NCI-H146 (cell line): ENCODE measurements at places on chromosomes 13 and 19.

GRCh38 chr13:102907016-102907756 lies 61.4 kb downstream of the ERCC5 start:
- DNase-seq: no peak

DNA sequence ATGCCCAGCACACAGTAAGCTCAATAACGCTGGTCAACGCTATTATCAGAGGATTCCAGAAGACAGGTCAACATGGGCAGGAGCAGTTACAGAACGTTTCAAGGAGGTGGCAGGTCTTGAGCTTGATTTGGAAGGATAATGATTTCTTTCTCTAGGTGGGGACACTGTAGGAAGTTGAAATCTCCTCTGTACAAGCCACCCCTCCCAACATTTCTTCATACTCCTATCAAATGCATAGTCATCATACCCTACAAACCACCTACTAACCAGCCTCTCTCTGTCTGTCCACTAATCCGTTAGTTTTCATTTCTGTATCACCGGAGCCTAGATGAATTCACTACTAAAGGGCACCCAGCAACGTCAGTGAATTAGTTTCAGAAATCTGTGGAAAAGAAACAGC lies 1.3 kb downstream of the ATP7B start:
- DNase-seq: no peak

GRCh38 chr13:46633416-46633815 lies 80.4 kb downstream of the LRCH1 start:
- no peak for DNase-seq

- peak; percentile 80 for DNase-seq
Measured at GRCh38 chr13:75685239-75685697, 49.1 kb downstream of the LMO7 start.

- no peak for DNase-seq
Measured at GRCh38 chr13:95480131-95480545, 72.4 kb upstream of the CLDN10 start.
